ENCODE measurements at places on chromosomes 5 and 9. TPM values are rescaled to one million over a fixed set of nuclear protein-coding genes. Genes with fewer than 3 reads are reported as not detected.

Gene GFI1B
- 53.6 TPM for total RNA-seq

Gene OR1Q1
- not detected for total RNA-seq

DNA sequence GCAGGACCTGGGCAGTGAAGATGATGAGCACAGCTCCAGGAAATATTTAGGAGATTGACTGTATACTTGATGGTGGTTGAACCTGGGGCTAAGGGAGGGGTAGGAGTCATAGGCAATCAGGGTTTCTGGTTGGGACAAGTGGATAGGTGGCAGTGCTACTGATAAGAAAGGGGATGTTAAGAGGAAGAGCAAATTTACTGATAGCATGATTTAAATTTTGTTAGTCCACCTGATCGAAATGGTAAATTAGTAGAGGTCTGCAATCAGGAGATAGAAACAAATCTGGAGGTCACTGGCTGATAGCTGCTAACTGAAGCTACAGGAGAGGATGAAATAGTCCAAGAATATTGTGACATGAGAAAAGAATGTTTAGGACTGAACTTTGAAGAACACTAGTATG, 5.7 kb upstream of the C5orf34 start:
- no peak overlapping the region for H3K4me3 ChIP-seq
- H3K27ac ChIP-seq: no peak overlapping the region
- peaks cover 2% of the 10 kb centered on the region for H3K4me1 ChIP-seq
- no peaks in the 10 kb centered on the region for H3K27me3 ChIP-seq
- no peak for DNase-seq

DNA sequence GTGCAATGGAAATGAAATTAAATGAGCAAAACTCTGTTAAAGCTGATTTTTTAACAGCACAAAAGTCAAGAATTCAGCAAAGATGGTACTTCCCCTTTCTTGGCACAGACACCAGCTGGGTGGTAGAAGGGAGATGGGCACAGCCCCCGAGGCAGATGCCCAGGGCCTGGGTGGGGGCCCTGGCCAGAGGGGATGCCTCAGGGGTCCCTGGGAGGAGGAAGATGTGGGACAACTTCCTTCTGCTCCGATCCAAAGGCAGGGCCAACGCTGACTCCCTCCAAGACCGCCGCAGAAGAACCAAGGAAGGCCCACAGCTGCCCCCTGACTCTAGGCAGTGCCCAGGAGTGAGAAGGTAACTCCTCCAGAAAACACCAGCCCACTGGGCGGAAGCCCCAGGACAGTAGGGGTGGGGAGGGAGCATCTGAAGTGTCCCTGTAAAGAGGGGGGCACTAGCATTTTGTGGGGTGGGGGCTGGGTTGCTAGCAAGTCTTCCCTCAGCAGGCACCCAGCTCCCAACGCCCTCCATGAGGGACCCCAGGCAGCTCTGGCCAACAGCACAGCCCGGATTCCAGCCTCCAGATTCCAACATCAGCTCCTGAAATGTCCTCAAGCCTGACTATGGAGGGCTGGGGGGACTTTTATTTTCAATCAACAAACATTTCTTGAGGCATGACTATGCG, 4.9 kb downstream of the NACC2 start:
- DNase-seq: no peak
- H3K27ac ChIP-seq: no peak overlapping the region
- H3K4me3 ChIP-seq: no peak overlapping the region
- H3K27me3 ChIP-seq: no peaks in the 10 kb centered on the region

- H3K27me3 ChIP-seq: no peaks in the 10 kb centered on the region
- H3K4me1 ChIP-seq: peaks cover 2% of the 10 kb centered on the region
- H3K27ac ChIP-seq: no peak overlapping the region
- H3K4me3 ChIP-seq: no peak overlapping the region
- DNase-seq: peak; percentile 47
- H3K36me3 ChIP-seq: no peaks in the 10 kb centered on the region
These were observed 104.2 kb upstream of the PANK3 start for GRCh38 chr5:168683247-168683926.

DNA sequence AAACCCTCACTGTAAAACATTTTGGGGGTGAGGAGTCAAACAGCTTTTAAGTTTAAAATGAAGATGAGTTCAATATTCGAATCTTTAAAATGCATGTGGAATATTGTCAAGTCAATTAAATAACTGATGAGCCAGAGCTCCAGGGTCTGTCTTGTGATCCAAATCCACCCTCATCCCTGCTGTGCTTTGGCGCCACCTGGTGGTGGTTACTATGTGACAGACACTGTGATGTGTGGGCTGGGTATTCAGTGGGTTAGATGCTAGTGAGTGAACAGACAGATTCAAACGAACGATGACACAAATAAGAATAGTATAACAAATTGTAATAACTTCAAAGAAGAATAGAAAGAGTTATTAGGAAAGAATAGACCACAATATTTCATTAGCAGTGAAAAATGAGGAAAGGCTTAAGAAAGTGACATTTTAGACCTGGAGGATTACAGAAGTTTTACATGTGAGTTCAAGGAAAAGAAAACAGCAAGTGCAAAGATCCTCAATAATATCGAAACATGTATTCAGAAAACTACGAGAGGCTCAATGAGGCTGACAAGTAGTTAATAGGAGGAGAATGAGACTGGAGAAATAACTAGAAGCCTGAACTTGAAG, 51.4 kb upstream of the CHSY3 start:
- no peak overlapping the region for H3K27ac ChIP-seq
- no peak overlapping the region for H3K4me3 ChIP-seq
- H3K4me1 ChIP-seq: no peaks in the 10 kb centered on the region
- DNase-seq: peak; percentile 82
- H3K27me3 ChIP-seq: no peaks in the 10 kb centered on the region
- H3K36me3 ChIP-seq: no peaks in the 10 kb centered on the region

DNA sequence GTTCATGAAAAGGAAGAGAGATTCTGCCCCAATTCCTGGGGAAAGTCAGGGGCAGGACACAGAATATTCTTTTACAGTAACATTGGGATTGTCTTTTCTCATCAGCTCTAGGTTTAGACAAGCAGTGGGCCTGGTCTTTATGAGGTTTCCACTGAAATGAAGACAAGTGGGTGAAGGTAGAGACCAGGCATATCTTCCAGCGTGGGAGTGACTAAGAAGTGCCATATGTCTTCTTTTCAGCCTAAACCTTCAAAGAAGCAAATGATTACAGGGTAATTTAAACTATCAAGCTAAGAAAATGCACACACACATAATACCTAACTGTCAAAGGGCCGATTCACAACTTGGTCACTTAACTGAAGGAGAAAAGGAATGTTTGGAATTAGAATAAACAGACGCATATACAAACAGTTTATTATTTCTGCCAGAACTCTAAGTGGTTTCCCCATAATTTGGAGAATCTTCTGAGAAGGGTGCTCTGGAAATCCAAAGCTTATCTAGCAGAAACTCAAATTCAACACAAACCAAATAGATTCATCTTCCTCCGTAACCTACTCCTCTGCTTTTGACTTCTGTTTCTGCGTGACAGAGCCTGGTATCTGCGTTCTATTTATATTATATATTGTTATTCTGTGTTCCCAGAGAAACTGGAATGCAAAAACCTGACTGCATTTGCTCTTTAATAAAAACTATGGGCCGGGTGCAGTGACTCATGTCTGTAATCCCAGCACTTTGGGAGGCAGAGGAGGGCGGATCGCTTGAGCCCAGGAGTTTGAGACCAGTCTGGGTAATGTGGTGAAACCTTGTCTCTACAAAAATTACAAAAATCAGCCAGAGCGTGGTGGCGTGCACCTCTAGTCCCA, 22.0 kb upstream of the TEK start:
- no peak overlapping the region for H3K27ac ChIP-seq
- H3K4me1 ChIP-seq: no peaks in the 10 kb centered on the region
- no peaks in the 10 kb centered on the region for H3K27me3 ChIP-seq
- DNase-seq: no peak
- no peak overlapping the region for H3K4me3 ChIP-seq
- no peaks in the 10 kb centered on the region for H3K36me3 ChIP-seq

DNA sequence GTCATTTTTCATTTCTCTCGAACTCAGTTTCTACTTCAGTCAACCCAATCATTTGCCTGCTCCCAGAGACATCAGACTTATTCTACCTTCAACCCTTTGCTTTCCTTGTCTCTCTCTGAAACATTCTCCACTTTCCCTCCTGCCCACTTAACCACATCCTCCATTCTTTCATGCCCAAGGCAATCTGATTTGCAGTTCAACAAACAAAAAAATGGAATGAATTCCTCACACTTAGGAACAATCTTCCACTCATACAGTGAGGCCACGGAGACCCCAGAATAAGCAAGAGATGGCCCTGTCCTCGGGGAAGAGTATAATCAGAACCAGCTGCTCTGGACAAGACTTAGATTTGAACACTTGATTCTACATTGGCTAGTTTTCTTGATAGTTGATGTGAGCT, 180.5 kb downstream of the RFK start:
- no peaks in the 10 kb centered on the region for H3K4me1 ChIP-seq
- no peak overlapping the region for H3K4me3 ChIP-seq
- H3K27ac ChIP-seq: no peak overlapping the region
- H3K36me3 ChIP-seq: no peaks in the 10 kb centered on the region
- DNase-seq: no peak

DNA sequence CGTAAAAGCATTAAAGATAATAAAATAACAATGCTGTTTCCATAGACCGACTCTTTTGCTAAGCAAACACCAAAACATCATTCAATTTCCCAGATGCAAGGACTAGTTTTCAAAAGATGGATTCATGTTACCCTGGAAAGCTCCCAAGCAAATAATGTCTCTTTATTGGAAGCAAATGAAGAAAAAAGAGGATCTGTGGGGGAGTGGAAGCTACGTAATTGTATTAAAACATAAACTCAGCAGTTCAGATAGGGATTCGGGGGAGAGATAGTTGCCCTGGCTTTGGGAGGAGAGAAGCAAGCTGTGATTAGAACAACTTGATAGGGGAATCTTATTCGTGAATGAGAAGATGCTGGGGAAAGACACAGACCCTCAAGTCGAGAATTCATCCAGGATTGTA, 491.0 kb upstream of the CLINT1 start:
- H3K27me3 ChIP-seq: no peaks in the 10 kb centered on the region
- no peak for DNase-seq
- no peak overlapping the region for H3K27ac ChIP-seq
- H3K36me3 ChIP-seq: no peaks in the 10 kb centered on the region

GRCh38 chr5:77139001-77139400, 51.9 kb upstream of the ZBED3 start:
- H3K4me1 ChIP-seq: no peaks in the 10 kb centered on the region
- H3K27ac ChIP-seq: no peak overlapping the region
- H3K4me3 ChIP-seq: no peak overlapping the region
- no peaks in the 10 kb centered on the region for H3K36me3 ChIP-seq
- H3K27me3 ChIP-seq: no peaks in the 10 kb centered on the region
- DNase-seq: no peak

- H3K36me3 ChIP-seq: no peaks in the 10 kb centered on the region
- no peak overlapping the region for H3K4me3 ChIP-seq
- no peaks in the 10 kb centered on the region for H3K4me1 ChIP-seq
These were observed 714.4 kb upstream of the CDH6 start for GRCh38 chr5:30479104-30479503.
